ENCODE measurements at places on chromosomes 7 and 10.

DNA sequence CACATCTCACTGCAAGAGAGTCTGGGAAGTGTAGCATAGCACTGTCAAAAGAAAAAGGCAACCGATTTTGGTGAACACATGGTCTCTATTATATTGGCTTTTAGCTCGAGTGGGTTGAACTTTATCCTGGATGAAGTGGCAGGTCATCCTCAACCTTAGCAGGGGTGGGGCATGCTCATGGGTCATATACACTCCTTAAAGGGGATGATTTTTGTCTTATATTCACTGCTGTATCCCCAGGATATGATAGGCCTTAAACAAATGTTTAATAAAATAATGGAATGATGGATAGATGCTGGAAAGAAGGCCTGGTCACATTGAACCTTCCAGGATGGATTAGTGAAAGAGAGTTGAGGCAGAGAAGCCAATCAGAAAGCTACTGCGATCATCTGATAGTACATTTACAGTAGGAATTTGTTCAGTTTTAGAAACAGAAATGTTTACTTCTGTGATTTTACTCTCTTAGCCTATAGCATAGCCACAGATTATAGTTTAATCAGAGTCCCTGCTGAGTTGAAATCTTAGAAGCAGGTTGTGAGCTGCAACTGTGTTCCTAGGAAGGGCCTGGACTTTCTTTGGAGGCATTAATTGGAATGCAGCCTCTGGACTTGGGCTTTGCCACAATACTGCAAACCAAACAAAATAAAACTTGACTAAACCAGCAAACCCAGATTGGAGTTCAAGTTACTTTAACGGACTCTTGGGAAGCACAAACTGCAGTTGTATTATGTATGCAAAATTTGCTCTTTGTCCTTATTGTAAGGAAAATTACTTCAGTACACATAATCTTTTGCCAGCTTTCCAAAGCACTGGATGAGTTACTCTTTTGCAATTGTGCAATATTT, 138.3 kb downstream of the BMPER start:
- DNase-seq: peak; percentile 45

GRCh38 chr7:17185690-17186070, 112.8 kb upstream of the AHR start:
- DNase-seq: peak; percentile 42

GRCh38 chr10:71307469-71308085, 11.5 kb upstream of the SLC29A3 start:
- no peak for DNase-seq

DNA sequence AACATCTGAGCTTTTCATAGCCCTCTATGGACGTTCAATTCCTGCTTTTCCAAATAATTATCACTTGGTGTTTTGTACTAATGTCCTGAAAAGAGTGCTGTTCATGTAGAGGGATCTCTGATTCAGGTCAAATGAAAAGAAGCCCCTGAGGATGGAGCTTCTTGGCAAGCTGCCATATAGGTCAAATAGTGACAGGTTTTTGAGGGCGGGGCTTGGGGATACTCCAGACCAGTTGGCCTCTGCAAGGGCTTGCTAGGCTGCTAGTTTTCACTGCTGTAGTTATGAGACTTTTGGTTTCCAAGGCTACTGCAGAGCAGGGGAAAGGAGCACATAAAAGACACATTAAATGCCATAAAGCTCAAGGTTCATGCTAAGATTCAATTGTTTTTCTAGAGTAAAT, 257.2 kb upstream of the CACNA2D1 start:
- no peak for DNase-seq

GRCh38 chr7:111132833-111133232, 41.9 kb downstream of the LRRN3 start:
- no peak for DNase-seq

GRCh38 chr7:44056681-44057080, 8.7 kb downstream of the PGAM2 start:
- DNase-seq: no peak

DNA sequence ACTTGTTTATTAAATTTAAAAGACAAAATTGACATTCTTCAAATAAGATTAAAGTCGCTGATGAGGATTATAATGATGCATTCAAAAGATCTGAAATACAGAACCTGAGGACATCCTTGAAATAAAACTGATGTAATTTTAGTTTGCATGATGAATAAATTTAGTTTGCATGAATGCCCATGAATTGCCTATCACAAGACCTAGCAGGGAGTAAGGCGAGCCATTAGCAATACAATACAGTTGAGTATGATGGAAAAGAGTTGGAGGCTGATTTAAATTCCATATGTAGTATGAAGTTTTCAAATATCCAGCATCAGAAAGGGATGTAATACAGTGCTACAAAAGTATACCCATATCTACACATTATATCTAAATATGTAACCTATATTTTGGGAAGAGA, 321.3 kb downstream of the CACNA2D1 start:
- no peak for DNase-seq

GRCh38 chr7:77184990-77185389, 14.6 kb downstream of the FGL2 start:
- DNase-seq: peak; percentile 2

DNA sequence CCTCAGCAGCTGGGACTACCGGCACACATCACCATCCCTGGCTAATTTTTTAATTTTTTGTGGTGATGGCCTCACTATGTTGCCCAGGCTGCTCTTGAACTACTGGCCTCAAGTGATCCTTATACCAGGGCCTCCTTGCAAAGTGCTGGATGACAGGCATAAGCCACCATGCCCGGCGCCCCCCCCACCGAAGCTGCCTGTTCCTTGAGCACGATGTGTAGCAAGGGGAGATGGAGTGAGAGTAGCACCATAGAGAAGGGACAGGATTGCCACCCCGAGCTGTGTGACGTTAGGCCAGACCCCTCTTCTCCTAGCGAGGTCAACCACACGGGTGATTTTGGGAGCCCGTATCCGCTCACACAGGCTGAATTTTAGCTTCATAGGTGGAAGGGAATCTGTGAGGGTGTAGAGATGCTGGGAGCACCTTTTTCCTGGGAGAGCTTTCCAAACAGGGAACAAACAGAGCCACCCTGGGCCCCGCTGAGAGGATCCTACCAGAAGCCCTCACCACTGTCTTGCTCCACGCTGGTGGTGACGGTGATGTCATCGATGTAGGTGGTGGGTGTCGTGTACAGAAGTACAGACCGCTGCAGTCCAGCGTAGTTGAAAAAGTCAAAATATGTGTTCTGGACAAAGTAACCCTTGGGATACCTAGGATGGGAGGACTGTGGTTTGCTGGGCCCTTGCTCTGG, 3.0 kb downstream of the GUSB start:
- DNase-seq: no peak

- DNase-seq: no peak
These were observed 190.3 kb downstream of the TWIST1 start for GRCh38 chr7:18927134-18927533.

GRCh38 chr10:45534572-45534971, 138.0 kb downstream of the ZFAND4 start:
- no peak for DNase-seq

- peak; percentile 14 for DNase-seq
These were observed 58.7 kb downstream of the BMPR1A start for GRCh38 chr10:86815035-86815617.

- no peak for DNase-seq
These were observed 171.5 kb upstream of the AKR1E2 start for GRCh38 chr10:4654496-4654895.

DNA sequence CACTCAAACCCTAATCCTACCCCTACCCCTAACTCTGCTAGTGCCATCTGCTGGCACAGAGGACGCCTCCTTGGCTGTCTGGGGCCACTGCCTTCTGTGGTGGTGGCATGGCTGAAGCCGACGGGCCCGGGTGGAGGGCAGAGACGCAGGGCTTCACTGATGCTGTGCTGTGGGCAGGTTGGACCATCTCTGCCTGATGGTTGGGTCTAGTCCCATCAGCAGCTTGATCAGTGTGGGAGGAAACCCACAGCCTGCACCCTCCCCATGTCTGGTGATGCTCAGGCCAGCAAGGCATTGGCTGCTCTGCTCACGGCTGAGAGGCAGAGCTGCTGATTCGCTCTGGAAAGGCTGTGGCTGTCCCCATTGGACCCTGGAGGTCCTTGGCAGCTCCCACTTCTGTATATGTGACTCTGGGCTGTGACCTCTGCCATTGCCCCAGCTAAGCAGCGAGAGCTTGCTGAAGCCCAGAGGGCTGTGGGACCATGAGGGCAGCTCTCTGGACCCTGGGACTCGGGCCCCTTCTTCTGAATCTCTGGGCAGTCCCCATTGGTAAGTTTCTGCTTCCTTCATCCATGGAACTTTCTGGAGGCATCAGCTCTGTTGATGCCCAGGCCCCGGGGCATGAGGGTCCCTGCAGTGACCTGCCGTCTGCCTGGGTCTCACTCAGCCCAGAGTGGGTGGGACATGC, at the start of gene SCART1:
TSS of gene SCART1 (plus strand) at position 430 of the 688 bp plus-strand sequence. CDS start at position 483, 53 bp downstream.
- DNase-seq: no peak

- no peak for DNase-seq
These were observed 106.0 kb downstream of the UPF2 start for GRCh38 chr10:11936389-11937152.

GRCh38 chr7:158281441-158281840, 306.2 kb downstream of the PTPRN2 start:
- DNase-seq: no peak

- peak; percentile 22 for DNase-seq
These were observed 4.4 kb upstream of the FAM107B start for GRCh38 chr10:14779001-14779651.

GRCh38 chr7:13827716-13828115, 161.8 kb downstream of the ETV1 start:
- no peak for DNase-seq

- no peak for DNase-seq
These were observed 96.8 kb downstream of the TCERG1L start for GRCh38 chr10:131214521-131215244.

DNA sequence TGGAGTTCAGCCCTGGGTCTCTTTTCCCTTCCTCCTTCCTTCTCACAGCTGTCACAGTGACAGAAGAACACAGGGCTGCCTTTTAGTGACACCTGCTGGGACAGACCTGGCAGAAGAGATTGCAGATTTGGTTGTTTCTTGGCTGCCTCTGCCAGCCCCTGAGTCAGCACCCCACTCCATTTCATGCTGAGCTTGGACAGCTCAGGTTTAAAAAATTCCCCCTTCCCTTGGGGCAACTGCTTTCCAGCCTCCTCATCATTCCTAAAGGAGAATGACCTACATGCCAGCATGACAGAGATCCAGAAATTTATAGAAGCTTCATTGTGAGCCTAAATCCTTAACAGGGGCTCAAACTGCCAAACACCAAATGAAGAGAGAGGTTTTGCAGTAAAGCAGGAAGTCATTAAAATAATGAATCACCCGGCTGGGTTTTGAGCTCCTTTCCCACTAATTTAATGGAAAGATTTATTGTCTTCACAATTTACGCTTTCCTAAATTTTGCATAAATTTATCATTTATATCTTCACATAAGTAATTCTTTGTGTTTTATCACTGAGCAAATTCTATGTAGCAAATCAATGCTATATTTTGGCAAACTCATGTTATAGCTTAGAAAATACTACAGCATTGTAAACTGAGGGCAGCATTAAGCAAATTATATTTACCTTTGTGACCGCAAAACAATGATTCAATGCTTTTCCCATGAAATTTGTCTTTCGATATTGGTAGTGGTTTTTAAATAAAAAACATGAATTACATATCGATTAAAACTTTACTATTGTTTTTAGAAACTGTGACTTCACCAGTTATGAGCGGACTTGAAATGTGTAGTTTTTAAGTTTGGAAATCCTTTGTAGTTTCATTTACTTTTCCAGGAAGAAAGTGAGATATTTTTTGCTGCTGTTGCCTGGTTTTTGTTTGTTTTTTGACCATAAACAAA, 399.5 kb upstream of the ANKRD30A start:
- peak; percentile 72 for DNase-seq

GRCh38 chr10:62661143-62661542, 143.4 kb upstream of the ADO start:
- no peak for DNase-seq

- DNase-seq: no peak
These were observed 54.1 kb downstream of the JAZF1 start for GRCh38 chr7:28126410-28127041.

DNA sequence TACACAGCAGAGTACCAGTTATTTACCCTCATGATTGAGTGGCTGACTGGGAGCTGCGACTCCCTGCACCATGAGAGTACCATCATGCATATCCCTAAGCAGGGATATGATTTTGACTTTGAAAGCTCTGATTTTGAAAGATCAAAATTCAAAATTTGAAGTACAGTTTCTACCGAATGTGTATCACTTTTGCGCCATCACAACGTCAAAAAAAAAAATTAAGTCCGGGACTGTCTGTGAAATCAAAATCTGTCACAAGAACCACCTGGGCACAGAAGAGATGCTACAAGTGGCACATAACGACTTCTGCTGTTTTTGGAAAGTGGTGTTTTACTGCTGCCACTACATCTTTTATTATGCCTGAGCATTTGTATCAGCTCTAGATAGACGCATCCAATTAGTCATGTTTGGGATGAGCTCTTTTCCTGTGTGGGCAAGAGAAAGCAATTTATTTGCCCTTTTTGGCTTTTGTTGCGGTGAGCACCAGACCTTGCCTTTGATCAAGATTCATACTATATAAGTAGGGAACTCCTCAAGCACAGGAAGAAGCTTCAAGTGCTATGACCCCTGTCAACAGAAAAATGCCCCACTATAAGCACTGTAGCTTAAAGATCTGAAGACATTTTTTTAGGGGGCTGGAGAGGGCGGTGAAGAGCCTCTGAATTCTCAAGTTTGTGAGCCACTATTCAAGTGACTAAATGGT, 10.7 kb downstream of the MTPN start:
- no peak for DNase-seq

DNA sequence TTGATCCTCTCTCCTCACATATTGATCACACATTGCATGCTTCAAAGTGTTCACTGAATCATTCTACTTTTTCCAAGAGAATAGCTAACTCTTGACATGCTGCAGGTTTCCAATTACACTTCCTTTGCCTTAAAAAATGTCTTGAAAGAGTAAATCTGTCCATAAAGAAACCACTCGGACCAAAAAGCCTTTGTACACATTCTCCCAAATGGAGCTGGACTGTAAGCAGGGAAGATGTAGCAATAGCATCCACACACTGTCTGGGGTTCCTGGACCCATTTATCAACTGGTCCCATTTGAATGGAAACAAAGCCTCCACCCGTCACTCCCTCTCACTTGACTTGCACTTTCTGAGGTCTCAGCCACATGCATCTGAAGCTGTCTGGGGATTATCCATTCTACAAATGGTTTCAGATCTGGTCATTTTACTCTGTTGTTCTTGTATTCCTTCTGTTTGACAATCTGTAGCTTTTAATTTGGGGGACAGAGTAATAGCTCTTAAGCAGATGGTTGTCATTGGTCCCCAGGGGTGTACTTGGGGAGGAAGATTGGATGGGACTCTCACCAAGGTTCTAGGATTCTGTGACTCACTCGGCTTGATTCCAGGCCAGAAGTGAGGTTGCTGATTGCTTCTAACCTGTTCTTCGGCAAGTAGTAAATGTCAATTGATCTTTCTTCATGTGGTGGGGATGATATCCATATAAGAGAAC, 203.5 kb downstream of the HIBADH start:
- no peak for DNase-seq

DNA sequence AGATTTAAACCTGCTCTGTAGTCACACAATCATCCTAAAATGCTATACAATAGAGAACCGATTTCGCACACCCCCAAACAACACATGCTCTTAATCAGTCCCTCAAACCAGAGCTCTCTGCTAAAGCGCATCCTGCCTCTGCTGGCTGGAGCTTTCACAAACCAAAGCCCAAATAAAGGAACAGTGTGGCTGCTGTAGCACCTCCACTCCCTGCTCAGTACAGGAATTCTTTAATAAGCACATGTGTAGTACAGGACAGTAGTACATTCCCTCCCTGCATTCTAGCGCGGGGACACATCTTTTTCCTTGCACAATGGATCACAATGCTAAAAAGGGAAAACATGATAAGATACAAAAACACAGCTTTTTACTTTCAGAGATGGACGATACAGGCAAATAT, 684.6 kb downstream of the MAGI2 start:
- no peak for DNase-seq

Data from fibroblast of the conjunctiva (primary cell).